Activated CD4-positive, alpha-beta T cell treated with anti-CD3 and anti-CD28 coated beads, Interleukin-10, Interleukin-2, amounts not matched to agents 100 ng/mL and 50 ng/mL, durations not matched to agents 16 hours and 8 hours (primary cell): ENCODE measurements at places on chromosomes 1 and 21.

- no peak for DNase-seq
Observed at GRCh38 chr1:1023700-1024099, 3.8 kb downstream of the AGRN start.

GRCh38 chr1:172912765-172913260 lies 137.9 kb downstream of the TNFSF18 start:
- DNase-seq, result no peak

GRCh38 chr1:5947071-5947821 lies 45.0 kb downstream of the NPHP4 start:
- DNase-seq, result no peak

DNA sequence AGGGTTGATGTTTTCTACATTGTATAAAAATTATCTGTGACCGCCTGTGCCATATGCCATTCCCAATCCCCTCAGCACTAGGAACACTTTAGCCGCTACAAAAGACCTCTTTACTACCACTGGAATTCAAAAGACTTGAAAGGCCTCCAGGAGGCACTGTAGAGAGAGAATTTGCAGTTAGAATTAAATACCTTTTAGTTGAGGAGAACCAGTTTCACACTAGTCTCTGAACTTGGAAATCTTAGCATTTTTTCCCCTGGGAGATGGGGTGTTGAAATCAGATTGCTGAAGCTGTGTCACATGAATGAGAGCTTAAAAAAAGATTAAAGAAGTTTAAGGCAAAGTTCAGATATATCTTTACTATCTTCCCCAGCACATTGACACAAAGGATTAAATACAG lies 291.0 kb downstream of the ADGRL2 start:
- no peak for DNase-seq

DNA sequence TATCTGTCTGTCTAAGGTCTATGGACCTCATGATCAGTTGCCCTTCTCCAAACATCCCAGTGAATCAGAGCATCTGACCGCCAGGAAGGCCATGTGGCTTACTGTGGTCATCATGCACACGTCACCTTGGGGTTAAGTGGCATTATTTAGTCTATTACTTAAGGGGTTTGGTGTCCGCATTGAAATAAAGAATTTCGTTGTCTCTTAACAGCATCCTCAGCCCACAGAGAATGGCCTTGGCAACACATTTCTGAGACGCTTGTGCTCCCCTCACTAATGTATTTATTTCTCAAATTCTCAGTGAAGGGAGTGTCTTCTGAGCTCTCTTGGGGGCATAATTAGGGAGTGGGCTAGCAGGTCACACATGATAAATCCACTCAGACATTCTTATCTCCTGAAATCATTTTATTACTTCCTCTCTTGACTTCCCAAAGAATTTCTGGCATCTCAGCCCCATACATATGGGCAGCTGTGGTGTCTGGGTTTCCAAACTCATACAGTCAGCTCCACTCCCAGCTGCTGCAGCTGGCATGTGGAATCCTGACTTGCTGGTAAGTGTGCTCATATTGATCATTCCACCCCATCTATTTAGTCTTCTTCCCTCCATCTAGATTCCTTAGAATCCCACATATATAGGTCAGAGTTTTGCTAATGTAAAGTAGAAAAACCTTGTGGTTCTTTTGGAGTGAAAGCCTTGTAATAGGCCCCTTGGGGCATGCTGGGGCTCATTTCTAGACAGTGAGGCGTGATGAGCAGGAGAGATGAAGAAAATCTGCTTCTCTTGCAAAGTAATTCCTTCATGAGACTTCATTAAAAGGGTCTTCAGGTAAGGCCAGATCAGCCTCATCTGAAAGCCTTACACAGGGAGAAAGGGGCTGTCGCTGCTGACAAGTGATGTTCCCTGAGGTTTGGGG lies 110.5 kb downstream of the HHAT start:
- DNase-seq, result no peak

GRCh38 chr1:23936481-23937176 lies 23.0 kb upstream of the PNRC2 start:
- DNase-seq, result no peak

DNA sequence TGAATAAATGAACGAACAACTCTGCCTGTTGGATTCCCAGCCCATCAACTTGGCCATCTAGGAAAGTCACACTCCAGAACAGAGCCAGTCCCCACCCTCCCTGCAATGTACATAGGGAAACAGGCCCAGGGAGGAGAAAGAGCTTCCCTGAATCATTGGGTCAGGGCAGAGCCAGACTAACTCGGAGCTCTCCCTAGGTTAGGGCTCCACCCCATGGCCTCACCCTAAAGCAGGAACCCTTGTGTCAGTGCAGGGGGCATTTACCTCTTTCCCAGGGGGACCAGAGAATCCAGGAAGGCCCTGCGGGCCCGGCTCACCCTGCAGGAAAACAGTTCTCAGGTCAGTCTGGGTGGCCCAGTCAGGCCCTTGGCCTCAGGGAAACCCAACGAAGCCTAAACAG lies 11.6 kb downstream of the COL9A2 start:
- DNase-seq, result peak; percentile 26

DNA sequence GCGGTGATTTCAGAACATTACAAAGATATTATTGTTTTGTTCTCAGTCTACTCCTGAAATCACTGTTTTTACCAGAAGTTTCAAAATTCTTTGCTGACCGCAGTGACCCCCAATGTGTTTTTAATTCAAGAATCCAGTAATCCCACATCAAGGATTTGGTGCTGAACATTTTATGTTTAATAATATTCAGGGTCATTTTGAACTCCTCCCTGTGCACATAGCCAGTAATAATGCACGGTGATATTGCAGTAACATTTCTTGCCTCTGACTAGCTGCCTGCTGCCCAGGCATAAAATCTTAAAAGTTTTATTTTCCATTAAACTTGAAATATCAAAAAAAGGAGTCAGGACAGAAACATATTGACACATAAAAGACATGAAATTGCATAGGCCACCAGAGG lies 443.4 kb upstream of the NCAM2 start:
- DNase-seq, result no peak

DNA sequence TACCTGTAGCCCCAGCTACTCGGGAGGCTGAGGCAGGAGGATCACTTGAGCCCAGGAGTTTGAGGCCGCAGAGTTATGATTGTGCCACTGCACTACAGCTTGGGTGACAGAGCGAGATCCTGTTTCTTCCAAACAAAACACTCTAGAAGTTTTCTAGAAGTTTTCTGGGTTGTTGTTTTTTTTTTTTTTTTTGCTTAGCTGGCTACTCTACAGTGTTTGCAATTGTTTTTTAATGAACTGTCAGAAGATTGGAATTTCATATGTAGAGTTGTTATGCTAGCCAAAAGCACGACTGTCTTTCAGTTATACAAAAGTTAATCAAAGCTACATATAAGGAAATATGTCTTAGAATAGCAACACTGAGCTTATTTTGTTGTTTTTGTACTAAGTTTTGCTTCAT lies 30.9 kb upstream of the NEXN start:
- DNase-seq, result no peak

- DNase-seq, result no peak
Observed at GRCh38 chr1:41350055-41350378, 11.2 kb upstream of the FOXO6 start.

DNA sequence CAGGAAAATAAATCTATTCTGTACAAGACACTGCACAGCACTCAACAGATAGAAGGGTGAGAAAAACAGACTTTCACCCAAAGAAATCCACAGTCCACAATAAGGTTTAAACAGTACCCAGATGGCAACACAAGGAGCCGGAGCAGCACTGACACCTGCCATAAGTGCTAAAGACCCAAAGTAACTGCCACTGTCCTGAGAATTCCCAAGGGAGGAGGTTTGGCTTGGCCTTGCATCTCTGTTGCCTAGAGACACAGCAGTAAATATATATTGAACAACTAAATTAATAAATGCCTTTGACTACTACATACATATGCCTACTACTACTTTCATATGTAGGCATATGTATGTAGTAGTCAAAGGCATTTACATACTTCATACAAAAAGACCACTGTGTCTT lies 68.0 kb downstream of the VAV3 start:
- DNase-seq, result no peak

DNA sequence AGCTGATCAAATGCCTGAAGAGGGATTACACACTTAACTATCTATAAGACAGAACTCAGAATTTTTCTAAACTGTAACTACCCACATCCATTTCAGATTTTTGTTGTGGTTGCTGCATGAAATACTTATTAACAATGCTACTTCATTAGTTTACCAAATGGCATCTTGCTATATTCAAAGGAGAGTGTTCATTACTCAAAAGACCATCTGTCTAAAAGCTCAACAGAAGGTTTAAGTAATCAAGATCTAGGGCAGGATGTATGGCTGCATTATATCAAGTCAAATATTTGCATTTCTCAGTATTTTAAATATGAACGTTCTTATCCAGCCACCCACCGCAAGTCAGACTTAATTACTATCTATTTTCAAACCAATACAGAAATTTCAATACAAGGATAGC lies 79.9 kb downstream of the SIPA1L2 start:
- no peak for DNase-seq

GRCh38 chr1:154490317-154490716 lies 11.7 kb upstream of the TDRD10 start:
- no peak for DNase-seq

- DNase-seq, result no peak
Observed at GRCh38 chr1:2165646-2166045, 28.9 kb downstream of the FAAP20 start.

DNA sequence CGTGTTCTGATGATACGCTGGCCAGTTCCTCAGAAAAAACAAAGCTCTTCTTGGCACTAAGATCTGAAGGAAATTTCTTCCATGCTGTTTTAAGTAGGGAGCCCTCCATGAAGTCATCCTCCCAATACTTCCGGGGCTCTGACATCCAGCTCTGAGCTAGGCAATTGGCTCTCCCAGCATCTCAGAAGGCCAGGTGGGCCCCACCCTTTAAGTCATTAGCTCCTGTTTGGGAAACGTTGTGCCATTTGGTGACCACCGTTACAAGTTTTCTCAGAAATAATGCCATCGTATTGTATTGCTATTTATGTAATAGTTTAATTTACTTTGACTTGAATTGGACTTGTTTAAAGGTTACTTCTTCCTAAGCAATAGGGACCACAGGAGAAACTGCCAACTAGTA lies 130.3 kb upstream of the EDN2 start:
- DNase-seq, result no peak

- no peak for DNase-seq
Observed at GRCh38 chr1:225603538-225604354, 49.2 kb downstream of the ENAH start.

- no peak for DNase-seq
Observed at GRCh38 chr1:216448011-216448510, 24.8 kb upstream of the USH2A start.

GRCh38 chr21:43686811-43687565 lies 27.6 kb downstream of the RRP1B start:
- DNase-seq, result no peak

DNA sequence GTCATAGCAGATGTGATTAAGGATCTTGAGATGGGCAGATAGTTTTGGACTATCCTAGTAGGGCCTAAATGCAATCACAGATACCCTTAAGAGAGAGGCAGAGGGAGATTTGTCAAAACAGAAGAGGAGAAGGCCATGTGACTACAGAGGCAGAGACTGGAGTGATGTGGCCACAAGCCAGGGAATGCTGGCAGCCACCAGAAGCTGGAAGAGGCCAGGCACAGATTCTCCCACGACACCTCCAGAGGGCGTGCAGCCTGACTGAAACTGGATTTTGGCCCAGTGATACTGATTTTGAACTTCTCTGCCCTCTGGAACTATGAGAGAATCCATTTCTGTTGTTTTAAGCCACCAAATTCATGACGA lies 52.1 kb upstream of the EPS8L3 start:
- no peak for DNase-seq

DNA sequence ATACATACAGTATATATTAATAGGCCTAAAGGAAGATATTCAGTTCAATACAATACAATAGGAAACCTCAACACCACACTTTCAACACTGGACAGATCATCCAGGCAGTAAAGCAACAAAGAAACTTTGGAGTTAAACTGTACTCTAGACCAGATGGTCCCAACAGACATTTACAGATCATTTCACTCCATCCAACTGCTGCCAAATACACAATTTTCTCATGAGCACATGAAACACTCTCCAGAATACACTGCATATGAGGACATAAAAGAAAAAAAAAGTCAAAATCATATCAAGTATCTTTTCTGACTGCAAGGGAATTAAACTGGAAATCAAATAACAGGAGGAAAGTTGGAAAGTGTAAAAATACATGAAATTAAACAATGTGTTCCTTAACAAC lies 607.5 kb upstream of the BRINP3 start:
- no peak for DNase-seq

GRCh38 chr1:30823969-30824735 lies 66.6 kb upstream of the LAPTM5 start:
- peak; percentile 79 for DNase-seq

DNA sequence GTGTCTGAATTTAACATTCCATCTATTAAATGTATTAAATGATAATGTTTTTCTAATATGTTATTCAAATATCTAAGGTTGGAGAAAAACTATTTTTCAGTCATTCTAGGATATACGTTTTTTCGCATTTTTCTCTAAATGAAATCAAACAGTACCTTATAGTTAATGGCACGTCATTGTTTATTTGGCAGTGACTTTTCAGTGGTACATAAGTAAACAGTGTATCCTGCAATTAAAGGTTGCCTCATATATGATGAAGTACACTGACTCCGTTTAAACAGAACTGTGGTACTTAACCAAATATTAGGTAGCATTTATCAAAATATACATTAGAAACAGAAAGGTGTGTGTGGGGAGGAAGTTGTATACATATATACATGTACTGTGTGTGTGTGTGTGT lies 79.2 kb downstream of the EPS15 start:
- DNase-seq, result no peak

GRCh38 chr1:174982971-174983689 lies 16.6 kb upstream of the CACYBP start:
- peak; percentile 56 for DNase-seq

GRCh38 chr1:46223472-46223943 lies 20.4 kb downstream of the LURAP1 start:
- peak; percentile 74 for DNase-seq

DNA sequence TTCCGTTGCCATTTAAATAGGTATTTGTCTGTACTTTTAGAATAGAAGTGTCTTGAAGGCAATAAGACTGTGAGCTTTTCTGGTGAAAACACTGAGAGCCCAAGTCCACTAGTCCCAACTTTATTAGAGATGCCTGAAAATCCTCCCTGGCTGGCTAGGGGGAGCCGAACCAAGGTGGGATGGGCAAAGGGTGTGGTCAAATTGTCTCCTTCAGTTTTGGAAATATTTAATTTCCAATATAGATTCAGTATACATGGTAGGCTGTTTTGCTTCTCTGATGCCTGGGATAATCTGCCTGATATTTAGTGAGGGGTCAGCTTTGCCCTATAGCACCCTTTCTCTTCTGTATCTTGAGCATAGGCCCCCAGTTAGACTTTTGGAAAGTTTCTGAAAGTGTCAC lies 3.5 kb downstream of the ROR1 start:
- DNase-seq, result no peak

- peak; percentile 5 for DNase-seq
Observed at GRCh38 chr1:58155418-58156123, 391.0 kb downstream of the OMA1 start.

- peak; percentile 76 for DNase-seq
Observed at GRCh38 chr1:211566431-211567025, 12.4 kb downstream of the SLC30A1 start.

- DNase-seq, result no peak
Observed at GRCh38 chr1:47479664-47480063, 41.8 kb downstream of the FOXD2 start.

GRCh38 chr1:43443197-43443946 lies 10.4 kb downstream of the HYI start:
- no peak for DNase-seq
